ENCODE measurements at places on chromosomes 2 and 18. TPM values are rescaled to one million over a fixed set of nuclear protein-coding genes. Genes with fewer than 3 reads are reported as not detected.

MREG gene
- 0.59 TPM for total RNA-seq

DNA sequence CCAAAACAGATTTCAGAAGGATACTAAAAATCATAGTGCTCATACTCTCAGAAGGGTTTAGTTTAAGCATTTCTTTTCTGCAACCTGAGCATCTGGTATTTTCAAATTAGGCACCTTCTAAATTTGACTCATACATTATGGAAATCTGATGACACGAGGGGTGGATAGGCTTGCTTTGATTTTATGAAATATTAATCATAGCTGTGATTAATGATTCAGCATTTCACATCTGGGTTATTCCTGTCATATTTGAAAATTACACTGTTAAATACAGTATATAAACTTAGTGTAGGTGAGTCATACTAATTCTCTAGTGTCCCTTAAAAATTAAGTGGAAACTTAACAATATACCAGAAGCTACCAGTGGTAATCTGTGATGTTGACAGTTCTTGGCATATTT is 47.7 kb downstream of the MRPS9 start:
- DNase-seq: no peak

DNA sequence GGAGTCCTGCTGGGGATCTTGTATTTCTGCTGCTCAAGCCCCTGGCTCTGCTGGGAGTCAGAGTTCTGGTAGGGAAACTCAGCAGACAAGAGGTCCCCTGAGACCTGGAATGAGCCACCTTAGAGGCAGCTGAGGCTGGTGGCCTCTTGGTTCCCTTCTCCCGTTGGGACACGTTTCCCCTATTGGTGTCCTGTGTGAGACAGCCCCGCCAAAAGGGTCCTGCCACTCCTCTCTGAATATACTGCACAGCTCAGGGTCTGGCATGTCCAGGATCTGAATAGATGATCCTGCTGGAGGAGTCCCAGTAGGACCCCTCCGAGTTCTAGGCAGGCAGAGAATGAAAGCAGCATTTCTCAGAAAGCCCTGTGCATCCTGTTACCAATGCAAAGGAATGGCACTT is 2.0 kb upstream of the RALB start:
- DNase-seq: no peak

DNA sequence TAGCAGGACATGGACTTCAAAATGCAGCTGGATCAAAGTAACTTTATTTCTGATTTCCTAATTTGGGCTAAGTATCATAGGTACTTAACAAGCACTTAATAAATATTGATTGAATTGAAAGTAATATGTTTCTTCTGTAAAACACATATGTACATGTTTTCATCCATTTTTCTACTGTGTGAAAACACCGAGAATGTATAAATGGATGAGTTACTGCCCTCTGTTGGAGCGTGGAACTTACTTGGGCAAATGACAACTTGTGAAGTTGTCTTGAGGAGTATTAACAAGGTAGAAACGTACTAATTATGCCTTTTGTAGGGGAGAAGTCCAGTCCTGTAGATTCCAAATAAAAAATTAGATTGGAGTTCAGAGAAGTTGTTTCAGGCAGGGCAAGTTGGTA is 87.2 kb downstream of the PHLPP1 start:
- no peak for DNase-seq

GRCh38 chr18:55268628-55269275 is 309.5 kb upstream of the CCDC68 start:
- no peak for DNase-seq

DNA sequence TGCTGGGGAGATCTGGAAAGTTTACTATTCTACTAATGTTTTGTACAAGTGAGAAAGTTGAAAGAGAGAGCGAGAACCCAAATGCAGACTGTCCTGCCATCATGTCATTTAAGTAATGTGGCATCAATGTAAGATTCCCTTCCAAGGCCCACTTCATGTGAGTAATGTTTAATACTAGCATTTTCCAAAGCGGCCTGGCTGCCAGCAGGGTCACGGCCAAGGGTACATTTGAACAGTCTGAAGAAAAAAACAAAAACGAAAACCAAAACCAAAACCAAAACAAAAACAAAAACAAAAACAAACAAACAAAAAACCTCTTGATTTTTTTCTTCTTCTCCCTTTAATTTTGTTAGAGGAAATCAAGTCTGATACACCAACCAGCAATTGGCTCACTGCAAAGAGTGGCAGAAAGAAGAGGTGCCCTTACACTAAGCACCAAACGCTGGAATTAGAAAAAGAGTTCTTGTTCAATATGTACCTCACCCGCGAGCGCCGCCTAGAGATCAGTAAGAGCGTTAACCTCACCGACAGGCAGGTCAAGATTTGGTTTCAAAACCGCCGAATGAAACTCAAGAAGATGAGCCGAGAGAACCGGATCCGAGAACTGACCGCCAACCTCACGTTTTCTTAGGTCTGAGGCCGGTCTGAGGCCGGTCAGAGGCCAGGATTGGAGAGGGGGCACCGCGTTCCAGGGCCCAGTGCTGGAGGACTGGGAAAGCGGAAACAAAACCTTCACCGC is 2.2 kb downstream of the HOXD10 start:
- peak; percentile 76 for DNase-seq

GRCh38 chr2:170361090-170361936 is 183.4 kb downstream of the MYO3B start:
- DNase-seq: no peak

Measured in uterus (tissue), 4 donors.